Effector CD4-positive, alpha-beta T cell (primary cell): ENCODE measurements at places on chromosomes 2 and 18.
A peak's percentile ranks its signal among the peaks of the same experiment; 100 is the strongest.

DNA sequence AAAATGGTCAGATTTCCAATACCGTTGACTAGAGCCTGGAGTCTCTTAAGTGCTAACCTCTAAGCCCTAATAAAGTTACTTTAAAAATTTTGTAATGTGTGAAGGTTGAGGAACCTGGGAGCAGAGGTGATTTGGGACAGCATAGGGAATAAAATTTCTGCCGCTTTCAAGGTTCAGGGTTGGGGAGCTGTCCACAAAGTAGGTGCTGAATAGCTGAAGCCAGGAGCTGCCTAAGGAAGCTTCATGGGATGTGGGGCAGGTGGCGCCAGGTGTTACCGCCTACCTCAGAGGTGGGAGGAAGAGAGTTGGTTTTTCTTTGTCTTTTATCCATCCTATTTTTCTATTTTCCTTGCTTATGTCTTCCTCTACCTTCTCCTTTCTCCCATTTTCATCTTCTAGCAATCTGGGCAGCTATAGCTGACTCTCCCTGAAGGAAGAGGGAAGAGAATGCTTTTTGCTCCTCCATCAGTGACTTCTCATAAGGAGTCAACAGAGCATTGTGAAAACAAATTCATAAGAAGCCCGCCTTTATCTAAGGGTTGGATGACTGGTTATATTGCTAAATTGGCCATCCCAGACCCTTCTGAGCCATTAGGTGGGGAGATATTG, 178.7 kb downstream of the CLIP4 start:
- DNase-seq, result no peak

DNA sequence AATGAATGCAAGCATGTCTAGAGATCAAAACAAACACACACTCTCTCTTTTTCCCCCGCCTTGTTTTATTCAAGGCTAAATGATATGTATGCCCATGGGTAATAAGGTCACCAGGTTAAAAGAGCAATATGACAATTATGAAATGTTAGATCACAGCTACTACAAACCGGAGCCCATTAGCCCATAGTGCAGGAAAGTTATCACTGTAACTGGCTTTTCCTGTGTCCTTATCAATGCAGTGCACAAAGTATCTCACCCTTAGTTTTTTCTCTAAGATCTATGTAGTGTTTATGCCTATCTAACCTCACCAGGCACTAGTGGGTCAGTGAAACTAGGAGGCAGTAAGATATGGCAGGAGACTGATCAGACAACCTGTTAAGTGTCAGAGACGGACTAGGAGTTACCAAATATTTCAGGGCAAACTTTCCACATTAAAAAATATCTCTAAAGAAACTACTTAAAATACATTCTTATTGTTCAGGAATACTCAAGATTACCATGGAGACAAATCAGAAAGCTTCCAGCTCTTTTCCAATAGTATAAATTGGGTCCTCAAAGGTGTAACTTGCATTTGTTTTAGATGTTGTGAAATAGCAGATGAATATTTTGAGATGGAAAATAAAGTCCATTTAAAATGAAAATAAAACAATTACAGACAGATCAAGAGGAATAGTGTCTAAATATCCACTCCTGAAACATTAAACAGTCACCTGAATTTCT, 282.2 kb downstream of the EXOC6B start:
- no peak for DNase-seq

- no peak for DNase-seq
These were observed 529.2 kb upstream of the ID2 start for GRCh38 chr2:8152392-8153257.

DNA sequence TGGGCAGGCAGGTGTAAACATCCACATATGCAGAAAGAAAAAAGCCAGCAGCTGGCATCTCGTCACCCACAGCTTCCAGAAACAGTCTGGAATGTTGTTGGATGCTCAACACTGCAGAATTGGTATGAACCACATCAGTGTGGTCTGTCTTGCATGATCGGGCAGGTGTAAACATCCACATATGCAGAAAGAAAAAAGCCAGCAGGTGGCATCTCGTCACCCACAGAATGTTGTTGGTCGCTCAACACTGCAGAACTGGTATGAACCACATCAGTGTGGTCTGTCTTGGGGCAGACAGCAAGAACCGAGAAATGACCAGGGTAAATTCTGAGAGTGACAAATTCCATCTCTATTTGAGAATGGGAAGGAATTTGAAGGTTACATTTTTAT, 39.6 kb downstream of the DOCK10 start:
- DNase-seq, result no peak

DNA sequence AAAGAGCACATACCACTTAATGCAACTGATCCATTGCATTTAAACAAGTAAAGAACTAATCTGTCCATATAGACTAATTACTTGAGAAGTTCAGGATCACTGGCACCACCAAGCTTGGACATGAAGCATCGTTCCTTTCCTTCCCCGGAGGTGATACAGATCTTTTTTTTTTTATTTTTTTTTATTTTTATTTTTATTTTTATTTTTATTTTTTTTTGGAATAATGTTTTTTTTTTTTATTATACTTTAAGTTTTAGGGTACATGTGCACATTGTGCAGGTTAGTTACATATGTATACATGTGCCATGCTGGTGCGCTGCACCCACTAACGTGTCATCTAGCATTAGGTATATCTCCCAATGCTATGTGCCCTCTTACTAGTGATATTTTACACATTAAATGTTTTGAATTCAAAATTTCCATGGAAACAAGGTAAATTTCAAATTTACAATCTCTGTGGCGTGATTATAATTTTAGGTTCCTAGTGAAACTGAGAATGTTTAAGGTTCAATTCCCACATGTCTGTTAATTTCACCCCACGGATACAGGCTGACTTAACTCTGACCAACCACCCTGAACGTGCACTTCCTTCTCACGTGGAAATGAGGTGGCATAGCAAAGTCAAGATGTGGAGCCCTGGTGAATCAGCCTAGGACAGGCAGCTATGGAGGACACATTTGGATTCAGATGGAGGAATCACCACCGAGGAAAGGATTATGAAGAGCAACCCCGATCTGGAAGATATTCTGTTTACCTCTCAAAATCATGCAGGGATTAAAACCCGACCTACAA, 101.6 kb upstream of the THOC1 start:
- DNase-seq, result no peak

DNA sequence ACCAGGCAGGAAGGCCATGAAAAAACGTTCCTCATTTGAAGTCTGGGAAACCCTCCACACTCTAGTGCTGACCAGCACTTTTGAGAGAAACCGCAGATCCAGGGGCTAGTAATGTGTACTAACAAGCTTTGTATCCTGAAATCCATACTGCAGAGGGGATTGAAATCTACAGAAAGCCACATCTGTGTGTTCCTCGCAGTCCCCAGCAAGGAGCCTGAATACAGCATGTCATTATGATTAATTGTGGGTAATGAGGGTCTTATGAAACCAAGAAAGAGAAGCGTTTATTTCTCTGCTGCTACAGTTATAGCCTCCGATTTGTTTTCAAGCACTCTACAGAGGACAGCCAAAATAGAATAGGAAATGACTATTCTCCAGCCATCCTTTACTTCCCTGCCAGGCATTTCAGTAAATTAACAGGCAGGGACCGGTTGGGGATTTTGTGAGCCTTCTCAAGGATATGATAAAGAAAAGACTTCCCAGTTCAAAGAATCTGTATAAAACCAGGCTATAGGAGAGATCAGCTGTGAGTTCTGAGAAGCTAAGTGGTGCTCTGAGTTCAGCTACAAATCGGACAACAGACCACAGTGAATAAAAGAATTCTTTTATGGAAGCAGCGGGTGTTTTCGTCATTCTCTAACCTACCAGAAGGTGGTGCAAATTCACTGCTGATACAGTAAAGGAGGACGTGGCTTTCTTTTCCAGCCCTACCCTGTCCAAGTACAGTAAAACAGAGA, 133.4 kb downstream of the INSIG2 start:
- DNase-seq, result peak; percentile 28

- DNase-seq, result no peak
These were observed 19.0 kb downstream of the CEP68 start for GRCh38 chr2:65075176-65075575.

DNA sequence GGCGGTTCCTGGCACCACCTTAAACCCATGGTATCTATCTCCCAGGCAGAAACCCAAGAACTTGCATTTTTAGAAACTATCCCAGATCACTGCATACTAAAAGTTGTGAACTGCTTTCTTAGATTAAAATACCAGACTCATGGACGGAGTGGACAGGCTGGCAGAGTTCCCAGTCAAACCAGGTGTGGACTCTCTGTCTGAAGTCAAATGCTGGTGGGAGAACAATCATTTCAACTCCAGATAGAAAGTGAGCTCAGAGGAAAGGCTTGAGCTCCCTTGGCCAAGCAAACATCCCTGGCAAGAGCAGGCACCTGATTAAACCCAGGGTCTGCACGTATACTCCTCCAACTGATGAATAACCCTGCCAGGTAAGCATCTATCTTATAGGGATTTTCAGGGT, 19.5 kb downstream of the NXPH2 start:
- no peak for DNase-seq

DNA sequence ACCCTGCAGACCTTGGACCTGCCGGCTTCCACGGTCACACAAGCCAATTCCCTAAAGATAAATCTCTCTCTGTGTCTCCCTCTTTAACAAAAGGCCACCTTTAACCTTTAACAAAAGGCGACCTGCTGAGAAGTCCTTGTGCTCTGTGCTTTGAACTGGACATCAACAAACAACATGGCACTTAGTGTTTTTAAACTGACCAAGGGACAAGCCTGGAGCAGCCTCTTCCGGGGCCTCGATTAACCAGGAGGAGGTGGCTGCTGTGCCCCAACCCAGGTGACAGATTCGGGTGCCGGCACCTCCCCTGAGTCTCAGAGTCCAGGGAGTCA, 135.3 kb downstream of the RTP5 start:
- DNase-seq, result no peak

DNA sequence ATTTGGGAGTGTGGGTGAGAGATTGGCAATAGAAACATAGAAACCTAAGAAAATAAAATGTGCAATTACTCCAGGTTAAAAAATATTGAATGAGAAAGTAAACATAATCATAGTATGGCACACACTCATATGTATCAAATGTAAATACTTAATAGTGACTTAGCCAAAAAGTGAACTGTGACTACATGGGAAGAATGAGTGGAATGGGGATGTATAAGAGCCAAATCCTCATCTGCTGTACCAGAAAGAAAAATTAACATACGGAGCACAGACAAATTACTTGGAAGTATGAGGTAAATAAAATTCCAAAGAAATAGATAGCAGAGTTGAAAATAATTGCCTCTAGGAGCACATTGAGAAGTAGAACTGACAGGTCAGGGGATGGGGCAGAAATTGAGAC, 4.0 kb downstream of the FLACC1 start:
- no peak for DNase-seq

DNA sequence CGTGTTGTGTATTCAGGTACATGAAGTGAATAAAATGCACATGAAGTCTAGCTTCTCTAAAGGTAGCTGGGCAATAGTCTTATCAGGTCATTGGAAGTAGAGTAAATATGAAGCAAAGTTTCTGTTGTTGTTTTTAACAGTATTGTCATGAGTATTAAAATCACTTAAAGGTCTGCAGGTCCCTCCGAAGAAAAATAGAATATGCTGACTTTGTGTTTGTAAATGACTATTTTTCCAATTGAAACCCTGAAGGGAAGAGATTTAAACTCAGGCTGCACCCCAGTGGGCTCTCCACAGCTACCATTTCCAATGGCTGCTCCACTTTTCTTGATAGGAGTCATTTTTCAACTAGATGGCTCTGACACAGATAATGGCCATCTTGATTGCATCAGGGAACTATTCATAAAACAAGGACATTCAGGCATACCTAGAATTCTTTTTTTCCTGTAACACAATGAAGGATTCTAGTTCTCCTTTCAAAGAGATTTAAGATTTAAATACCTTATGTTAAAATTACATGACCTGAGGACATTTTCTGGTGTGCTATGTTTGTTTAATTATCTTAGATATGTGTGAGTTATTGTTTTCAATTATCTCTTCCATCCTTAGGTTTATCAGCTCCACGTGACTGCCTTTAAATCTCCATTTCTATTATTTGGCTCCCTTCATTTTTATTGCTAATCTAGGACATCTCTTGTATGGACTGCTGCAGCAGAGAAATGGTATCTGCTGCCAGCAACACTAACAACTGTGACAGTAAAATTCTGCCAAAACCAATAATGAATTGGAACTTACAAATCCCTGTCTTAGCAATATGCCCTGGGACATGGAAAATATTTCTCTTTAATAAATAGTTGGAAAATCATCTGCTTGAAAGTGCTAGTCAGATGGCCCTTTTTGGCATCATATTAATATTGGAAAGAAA, 149.2 kb upstream of the NOSTRIN start:
- DNase-seq, result no peak

GRCh38 chr18:35982409-35983114, 10.1 kb downstream of the RMP24 start:
- DNase-seq, result no peak

DNA sequence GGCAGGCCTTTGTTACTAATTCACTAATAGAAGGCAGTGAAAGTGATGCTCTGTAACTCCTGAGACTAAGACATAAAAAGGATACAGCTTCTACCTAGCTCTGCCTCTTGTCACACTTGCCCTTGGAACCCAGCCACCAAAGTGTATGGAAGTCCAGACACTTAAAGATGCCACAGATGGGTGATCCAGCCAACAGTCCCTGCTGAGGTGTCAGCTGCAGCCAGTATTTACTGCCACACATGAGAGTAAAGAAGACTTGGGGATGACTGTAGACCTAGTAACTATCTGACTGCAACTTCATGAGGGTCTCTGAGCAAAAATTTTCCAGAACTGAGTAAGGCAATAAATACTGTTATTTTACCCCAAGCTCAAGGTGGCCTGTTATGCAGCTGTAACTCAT, 8.8 kb downstream of the IMMT start:
- no peak for DNase-seq

GRCh38 chr2:31729442-31730092, 148.8 kb upstream of the SRD5A2 start:
- DNase-seq, result no peak

- DNase-seq, result no peak
These were observed 795 bp upstream of the CAPN10 start for GRCh38 chr2:240585681-240586197.

GRCh38 chr2:209976698-209977385, 25.6 kb upstream of the RPE start:
- DNase-seq, result no peak

DNA sequence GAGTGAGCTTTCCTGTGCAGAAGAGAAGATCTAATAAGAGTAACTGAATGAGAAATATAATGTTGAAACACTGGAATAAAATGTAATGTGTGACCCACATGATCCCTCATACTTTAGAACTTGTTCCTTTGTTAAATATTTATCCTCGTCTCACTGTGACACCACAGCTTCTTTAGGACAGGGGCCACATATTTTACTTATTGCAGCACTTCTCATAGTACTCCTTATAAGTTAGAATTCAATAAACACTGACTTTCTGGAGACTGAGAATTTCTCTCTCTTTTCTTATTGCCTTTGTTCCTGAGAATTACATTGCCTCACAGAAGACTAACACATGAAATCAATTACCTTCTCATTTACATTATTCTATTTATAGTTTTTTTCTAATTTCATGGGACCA, 1234.6 kb upstream of the CHAC2 start:
- DNase-seq, result no peak
